Renal cortical epithelial cell (primary cell): ENCODE measurements at places on chromosomes 11 and 22. TPM values are rescaled to one million over a fixed set of nuclear protein-coding genes. Genes with fewer than 3 reads are reported as not detected.

- peak; percentile 11 for DNase-seq
These were observed 20.4 kb downstream of the OR56B4 start for GRCh38 chr11:6127881-6128280.

GRCh38 chr22:20203552-20204201, 52.8 kb upstream of the CCDC188 start:
- DNase-seq: peak; percentile 86

- DNase-seq: peak; percentile 79
These were observed 3.2 kb upstream of the GAB2 start for GRCh38 chr11:78420796-78421209.

DNA sequence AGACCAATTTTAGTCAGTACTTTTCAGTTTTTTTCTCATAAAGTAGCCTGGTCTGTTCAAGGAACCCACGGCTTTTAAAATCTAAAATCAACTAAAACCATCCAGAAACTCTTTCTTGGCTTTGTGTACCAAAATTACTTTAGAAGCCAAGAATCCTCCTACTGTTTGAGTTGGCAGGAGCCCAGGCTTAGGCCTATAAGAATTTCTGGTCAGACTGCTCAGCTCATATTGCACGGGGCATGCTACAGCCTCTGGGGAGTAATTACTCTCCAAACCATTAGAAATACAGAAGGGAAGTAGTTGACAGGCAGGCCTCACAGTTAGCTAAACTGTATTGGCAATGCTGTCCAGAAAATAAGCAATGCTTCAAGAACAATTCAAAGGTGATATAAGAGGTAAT, 1862.9 kb upstream of the RAG2 start:
- DNase-seq: no peak

DNA sequence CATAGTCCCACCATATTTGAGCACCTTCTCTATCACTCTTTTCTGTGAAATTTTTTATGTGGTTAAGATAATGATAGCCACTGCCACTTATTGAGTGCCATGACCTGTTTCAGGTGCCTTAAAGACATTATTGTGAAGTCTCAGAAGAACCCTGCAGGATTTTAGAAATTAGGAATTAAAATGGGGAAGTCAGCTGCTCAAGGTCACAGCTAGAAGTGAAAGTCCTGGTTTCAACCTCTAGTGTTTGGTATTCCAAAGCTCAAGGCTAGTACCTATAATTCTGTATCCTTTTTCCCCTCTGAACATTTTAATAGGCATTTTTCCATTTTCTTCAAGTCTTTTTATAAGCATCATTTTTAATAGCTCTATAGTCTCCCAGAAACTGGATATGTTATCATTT, 9.0 kb upstream of the RRM1 start:
- DNase-seq: no peak

GRCh38 chr11:113242767-113243397, 71.5 kb upstream of the TTC12 start:
- no peak for DNase-seq

- DNase-seq: no peak
These were observed 2.6 kb downstream of the C11orf91 start for GRCh38 chr11:33697997-33698396.

- DNase-seq: peak; percentile 58
These were observed 2.8 kb upstream of the OR51M1 start for GRCh38 chr11:5380740-5381342.

DNA sequence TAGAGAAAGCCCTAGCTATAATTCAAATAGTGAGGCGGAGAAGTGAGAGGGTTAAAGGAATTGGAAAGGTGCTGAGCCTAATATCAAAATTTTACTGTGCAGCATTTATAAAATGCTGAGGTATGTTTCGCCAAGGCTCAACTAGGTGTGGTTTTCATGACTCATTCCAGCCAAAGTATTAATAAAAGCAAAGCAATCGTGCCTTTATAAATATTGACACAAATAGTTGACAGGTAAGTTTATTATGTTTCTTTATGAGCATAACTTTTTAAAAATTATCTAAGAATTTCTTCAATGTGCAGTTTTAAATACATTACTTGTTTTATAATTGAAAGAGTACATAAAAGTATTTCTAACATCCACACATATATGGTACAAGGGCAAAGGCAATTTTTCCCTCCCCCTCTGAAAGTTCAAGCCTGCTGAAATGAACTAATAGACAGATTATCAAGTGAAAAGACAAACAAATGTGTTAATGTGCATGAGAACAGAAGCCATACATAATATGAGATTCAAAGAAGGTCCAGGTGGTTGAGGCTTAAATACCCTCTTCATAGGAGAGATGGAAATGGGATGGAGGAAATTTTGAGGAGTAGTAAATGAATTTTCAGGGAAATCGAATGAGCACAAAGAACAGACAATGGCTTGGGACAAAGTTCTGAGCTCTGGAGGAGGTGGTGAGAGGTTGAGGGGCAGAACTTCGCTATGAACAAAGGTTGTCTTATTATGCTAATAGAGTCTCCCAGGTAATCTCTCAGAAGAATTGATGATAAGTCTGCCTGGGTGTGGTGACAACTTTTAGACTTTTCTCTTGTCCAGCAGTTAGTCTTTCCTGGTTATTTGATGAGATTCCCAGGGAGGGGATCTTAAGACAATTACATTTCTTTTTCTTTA, 326.5 kb downstream of the BUD13 start:
- DNase-seq: no peak

APOA4 gene
- not detected in 2 replicates for total RNA-seq

OR56A5 gene
- not detected in 2 replicates for total RNA-seq

RGL4 gene
- total RNA-seq: not detected in 2 replicates
